ENCODE measurements at places on chromosomes 16 and 17.
A peak's percentile ranks its signal among the peaks of the same experiment; 100 is the strongest.

- DNase-seq = no peak
Measured at GRCh38 chr16:88948781-88949490, 28.1 kb downstream of the CBFA2T3 start.

DNA sequence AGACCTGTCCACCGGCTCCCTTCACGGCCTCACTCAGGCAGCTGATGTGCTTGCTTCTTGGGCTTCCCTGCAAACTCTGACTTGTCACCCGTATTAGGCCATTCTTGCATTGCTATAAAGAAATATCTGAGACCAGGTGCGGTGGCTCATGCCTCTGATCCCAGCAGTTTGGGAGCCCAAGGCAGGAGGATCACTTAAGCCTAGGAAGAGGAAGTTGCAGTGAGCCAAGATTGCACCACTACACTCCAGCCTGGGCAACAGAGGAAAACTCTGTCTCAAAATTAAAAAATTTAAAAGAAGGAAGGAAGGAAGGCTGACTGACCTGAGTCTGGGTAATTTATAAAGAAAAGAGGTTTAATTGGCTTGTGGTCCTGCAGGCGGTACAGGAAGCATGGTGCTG is 17.0 kb downstream of the SOST start:
- no peak for DNase-seq

- DNase-seq = peak; percentile 47
Measured at GRCh38 chr16:57390636-57391295, 13.8 kb upstream of the CCL17 start.

- no peak for DNase-seq
Measured at GRCh38 chr17:74978240-74978639, 5.7 kb upstream of the HID1 start.

DNA sequence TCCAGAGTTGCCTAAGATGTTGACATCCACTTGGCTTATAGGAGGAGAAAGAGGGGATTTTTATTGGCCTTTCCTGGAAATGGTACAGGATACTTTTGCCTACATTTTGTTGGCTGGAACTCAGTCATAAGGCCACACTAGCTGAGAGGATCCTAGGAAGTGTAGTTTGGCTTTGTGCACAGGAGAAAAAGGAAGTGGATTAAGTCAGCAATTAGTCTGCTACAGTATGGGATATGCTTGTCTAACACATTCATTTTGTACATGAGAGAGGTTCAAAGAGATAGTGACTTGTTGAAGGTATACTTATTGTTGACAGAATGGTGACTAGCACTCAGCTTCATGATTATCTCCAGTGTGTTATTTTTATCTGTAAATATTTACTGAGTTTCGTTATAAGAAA is 10.3 kb downstream of the UTP18 start:
- no peak for DNase-seq

DNA sequence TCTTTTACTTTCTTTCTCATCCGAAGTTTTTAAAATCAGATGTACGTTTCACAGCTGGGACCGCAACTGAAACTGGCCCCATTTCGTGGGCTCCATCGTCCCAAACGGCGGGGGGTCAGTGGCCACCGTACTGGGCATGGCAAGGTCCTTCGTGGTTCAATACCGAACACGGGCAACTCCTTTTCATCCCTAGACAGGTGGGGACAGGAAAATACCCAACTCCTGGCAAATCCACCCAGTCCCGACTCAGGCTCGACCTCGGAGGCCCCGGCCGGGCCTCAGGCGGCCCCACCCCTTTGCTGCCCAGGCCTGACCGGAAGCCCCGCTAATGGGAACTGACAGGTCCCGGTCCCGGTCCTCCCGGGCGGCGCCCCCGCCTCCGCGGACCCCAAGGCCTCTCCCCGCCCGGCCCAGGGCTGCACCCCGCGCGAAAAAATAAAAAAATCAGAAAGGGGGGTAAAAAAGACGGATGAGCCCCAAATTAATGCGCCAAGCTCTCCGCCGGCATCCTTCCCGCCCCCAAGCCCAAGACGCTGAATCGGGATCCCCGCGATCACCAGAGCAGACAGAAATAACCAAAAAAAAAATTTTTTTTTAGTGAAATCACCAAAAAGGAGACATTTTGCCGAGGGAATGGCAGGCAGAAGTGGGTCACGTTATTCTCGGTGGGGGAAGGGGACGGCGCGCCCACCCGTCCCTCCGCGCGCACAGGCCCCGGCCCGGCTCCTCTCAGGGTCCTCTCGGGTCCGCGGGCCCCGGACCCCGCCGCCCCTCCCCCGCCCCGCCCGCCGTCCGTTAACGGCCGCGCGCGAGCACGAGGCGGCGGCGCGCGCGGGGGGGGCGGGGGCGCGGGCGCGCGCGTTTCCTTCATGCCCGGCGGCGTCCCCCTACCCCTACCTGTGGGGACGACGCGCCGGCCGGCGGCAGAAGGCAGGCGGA is 562 bp downstream of the ZC3H7A start:
- no peak for DNase-seq

- DNase-seq = no peak
Measured at GRCh38 chr17:15119968-15120367, 145.2 kb downstream of the PMP22 start.

- DNase-seq = no peak
Measured at GRCh38 chr16:66043326-66043725, 323.2 kb upstream of the CDH5 start.

- peak; percentile 63 for DNase-seq
Measured at GRCh38 chr17:75764711-75765421, at the start of gene GALK1. Gene GALK1 (minus strand): TSS chr17:75765192. CDS start chr17:75765136, 56 bp downstream.

DNA sequence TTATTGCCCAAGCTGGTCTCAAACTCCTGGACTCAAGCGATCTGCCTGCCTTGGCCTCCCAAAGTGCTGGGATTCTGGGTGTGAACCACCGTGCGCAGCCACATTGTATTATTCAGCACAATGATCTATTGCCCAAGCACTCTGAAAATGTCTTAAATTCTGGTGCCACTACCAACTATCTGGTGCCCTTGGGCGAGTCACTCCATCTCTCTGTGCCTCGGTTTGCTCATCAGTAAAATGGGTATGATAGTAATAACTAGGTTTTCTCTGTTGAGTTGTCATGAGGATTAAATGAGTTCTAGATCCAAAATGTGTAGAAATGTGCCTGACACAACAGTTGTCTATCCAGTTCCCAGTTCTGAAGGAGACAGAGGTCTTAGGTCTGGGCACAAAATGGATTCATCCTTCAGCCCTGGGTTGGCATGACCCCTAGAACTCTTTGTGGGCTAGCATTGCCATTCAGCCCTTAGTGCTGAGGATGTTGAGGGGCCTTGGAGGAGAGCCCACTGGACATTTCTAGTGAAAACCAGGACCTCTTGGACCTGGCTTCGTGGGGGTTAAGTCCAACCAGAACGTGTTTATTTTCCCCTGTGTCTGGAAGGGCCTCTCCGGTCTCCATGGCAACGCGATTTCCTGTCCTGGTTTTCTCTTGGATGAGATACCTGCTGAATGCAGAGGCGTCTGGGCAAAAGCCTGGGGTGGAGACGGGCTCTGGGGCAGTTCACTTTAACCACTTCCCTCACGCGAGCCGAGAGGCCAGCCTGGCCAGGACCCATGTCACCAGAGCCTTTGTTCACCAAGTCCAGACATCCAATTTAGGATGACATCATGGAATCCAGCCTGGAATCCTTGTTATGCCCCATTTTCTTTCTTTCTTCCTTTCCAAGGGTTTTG is 43.7 kb upstream of the TNRC6A start:
- DNase-seq = peak; percentile 75

- DNase-seq = no peak
Measured at GRCh38 chr17:72788950-72789585, 303.4 kb downstream of the SLC39A11 start.

- no peak for DNase-seq
Measured at GRCh38 chr17:6420173-6420641, 14.7 kb downstream of the AIPL1 start.

- peak; percentile 48 for DNase-seq
Measured at GRCh38 chr17:72118335-72119076, 2.3 kb upstream of the SOX9 start.

GRCh38 chr16:28491230-28491969 is 474 bp downstream of the CLN3 start:
- no peak for DNase-seq

- no peak for DNase-seq
Measured at GRCh38 chr16:13864689-13865088, 55.3 kb upstream of the ERCC4 start.

DNA sequence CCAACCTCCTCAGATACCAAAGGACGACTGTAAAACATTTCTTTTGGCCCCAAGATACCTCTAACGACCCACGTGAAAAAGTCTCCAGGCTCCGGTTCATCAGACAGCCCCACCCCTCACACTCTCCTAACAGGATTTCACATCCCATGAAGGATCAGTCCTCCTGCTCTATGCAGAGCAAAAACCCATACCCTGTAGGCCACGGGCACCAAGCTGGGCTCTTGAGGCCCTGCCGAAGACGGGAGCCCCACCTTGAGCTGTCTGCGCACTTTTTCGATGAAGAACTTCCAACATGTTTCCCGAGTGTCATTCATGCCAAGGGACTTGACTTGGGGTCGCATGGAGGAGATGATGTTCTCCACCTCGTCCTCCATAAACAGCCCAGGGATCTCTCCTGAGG is 89.9 kb downstream of the PGS1 start:
- DNase-seq = no peak

DNA sequence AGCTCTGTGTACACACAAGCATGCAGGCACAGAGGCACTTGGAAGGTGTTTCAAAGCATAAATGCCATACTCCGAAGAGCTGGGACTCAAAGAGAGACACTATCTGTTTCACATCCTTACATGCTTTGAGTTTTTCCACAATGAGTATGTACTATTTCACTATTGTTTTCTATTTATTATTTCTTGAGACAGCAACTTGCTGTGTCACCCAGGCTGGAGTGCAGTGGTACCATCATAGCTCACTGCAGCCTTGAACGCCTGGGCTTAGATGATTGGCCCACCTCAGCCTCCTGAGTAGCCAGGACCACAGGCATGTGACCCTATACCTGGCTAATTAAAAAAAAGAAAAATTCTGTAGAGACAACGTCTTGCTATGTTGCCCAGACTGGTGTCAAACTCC is 31.6 kb downstream of the CYB5D2 start:
- no peak for DNase-seq

GRCh38 chr17:55524440-55525220 is 13.4 kb upstream of the SMIM36 start:
- DNase-seq = no peak

- DNase-seq = no peak
Measured at GRCh38 chr16:81564421-81564911, 119.9 kb downstream of the CMIP start.

DNA sequence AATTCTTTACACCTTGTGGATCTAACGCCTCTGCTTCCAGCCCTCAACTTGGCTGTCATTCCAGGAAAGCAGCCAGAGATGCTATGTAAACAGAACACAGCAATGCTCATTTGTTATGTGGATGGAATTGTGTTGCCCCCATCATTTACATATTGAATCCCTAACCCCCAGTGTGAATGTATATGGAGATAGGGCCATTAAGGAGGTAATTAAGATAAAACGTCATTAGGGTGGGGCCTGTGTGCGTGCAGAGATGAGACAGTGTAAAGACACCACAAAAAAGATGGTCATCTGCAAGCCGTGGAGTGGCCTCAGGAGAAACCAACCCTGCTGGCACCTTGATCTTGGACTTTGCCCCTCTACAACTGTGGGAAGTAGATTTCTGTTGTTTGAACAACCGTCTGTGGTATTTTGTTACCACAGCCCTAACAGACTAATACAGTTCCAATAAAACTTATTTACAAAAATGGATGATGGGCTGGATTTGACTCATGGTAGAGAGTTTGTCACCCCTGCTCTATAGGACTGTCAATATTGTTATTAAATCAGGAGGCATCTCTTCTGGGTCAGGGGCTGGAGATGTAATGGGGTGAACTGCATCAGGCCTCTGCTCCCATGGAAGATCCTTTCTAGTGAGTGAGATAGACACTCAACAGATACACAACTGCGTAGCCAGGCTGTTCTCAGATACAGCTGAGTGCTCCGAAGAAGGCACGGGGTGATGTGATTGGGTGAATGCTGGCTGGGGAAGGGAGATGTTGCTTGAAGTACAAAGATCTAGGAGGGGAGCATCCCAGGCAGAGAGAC is 339.0 kb downstream of the SNX29 start:
- no peak for DNase-seq

DNA sequence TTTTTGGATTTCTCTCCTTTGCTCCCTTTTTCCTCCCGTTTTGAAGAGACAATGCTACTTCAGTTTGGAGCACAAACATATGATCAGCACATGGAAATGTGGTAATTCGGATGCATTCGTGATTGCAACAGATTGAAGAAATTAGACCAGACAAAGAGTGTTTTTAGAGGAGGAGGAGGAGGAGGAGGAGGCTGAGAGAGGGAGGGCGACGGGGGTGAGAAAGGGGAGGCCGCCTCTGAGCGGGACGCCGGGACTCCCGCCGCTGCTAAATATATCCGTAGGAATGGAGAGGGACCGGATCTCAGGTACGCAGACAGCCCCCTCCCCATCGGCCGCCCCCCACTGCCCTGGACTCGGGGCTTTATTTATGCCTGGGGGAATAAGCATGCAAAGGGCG is 179.3 kb downstream of the SEC14L1 start:
- DNase-seq = peak; percentile 47

GRCh38 chr16:87493608-87494280 is 920 bp upstream of the ZCCHC14 start:
- no peak for DNase-seq

DNA sequence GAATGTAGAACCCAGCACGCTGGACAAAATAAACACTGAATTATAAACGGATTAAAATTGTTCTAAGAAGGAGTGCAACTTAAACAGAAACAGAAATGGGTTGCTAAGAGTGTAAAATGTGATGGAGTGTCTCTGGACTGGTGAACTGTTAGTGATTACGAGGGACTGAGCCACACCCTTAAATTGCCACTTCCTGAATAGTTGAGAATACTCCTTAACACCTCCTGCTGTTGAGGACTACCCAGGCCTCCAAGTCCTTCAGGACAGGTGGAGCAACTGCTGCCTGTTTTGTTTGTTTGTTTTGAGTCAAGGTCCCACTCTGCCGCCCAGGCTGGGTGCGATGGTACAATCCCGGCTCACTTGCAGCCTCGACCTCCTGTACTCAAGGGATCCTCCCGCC is 25.8 kb upstream of the IRF8 start:
- no peak for DNase-seq

- no peak for DNase-seq
Measured at GRCh38 chr16:12214509-12214908, 238.0 kb downstream of the SNX29 start.

DNA sequence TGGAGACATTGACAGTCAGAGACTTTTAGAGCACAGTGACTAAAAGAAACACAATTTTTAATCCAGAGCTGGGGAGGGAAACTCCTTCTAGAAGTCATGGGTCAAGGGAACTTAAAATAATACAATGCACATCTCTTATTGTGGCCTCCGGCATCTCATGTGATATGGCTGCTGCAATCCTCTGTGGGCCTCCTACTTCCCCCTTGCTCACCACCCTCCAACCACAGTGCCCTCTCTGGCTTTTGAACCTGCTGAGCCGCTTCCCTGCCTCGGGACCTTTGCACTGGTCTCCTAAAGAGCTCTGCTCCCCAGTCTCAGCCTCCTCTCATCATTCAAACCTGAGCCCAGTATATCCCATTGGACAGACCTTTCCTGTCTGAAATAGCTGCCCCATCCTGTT is 47.6 kb downstream of the HS3ST2 start:
- no peak for DNase-seq

- DNase-seq = no peak
Measured at GRCh38 chr17:49585422-49586027, 9.9 kb downstream of the NXPH3 start.

Measured in COLO829 (cell line).